ENCODE measurements at places on chromosomes 5 and 9. TPM values are rescaled to one million over a fixed set of nuclear protein-coding genes. Genes with fewer than 3 reads are reported as not detected.

Gene SPINK4
- not detected for polyA plus RNA-seq

Gene ABCA1
- polyA plus RNA-seq: 9.3 TPM

Gene PCDHB12
- 1.9 TPM for polyA plus RNA-seq

Gene CA9
- 0.99 TPM for polyA plus RNA-seq

Gene TNFAIP8
- 28.3 TPM for polyA plus RNA-seq

Gene ACTBL2
- polyA plus RNA-seq: 0.99 TPM

Gene BOD1
- polyA plus RNA-seq: 52.2 TPM

Gene VCAN
- polyA plus RNA-seq: 142 TPM

Gene ZFP37
- polyA plus RNA-seq: 0.58 TPM

Gene PDZD2
- 0.06 TPM for polyA plus RNA-seq

Gene FCN2
- polyA plus RNA-seq: not detected

Gene FAM174A
- polyA plus RNA-seq: 24.9 TPM

Gene IFNA7
- not detected for polyA plus RNA-seq

Gene NEURL1B
- polyA plus RNA-seq: 2.8 TPM

Gene CER1
- not detected for polyA plus RNA-seq

Gene SLC4A9
- 0.02 TPM for polyA plus RNA-seq

DNA sequence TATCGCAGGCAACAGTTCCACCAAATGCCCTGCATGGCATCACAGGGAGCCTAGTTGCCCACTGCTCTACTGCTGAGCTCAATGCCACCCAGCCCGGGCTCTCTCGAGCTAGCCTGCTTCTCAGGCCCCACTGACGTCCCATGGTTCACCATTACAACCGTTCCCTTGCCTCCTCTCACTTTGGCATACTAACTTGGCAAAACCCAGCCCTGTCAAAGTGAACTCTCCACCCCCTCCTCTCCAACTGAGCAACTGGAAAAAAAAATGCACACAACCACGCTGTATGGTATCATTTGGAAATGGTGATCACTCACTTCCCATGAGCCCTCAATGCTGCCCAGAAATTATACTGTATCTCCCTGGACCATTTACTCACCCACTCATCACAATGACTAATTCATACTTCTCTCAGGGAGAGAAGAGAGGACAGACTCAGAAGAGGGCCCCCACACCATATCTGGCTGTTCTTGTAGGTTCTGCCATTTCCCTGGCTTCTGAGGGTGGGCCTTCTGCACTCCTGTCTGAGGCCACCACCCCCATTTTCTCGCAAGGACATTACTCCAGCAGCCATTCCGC lies 51.4 kb upstream of the RARS1 start:
- DNase-seq: no peak

GRCh38 chr9:122186301-122186700 lies 26.6 kb downstream of the MORN5 start:
- DNase-seq: no peak

- DNase-seq: no peak
These were observed 597.3 kb upstream of the CLINT1 start for GRCh38 chr5:158456241-158456640.

- DNase-seq: no peak
These were observed 25.0 kb upstream of the AUH start for GRCh38 chr9:91386765-91387164.

- peak; percentile 92 for DNase-seq
These were observed 1.5 kb downstream of the SV2C start for GRCh38 chr5:76084496-76085242.

DNA sequence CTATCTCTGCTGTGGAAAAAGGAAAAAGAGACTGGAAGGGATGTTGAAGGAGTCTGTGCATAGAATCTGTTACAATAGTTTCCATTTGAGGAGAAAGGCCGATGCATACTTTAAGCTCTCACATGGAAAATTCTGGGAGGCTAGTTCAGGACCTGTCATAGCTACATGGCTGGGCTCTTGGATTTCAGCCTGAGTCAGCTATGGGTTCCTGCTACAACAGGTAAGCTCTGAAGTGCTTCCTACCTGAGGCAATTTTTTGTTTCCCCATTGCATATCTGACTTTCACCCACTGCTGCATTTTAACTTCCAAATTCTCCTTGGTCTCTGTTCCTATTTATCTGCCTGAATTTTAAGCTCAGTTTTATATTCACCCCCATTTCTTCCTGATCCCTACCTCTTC lies 310.7 kb downstream of the RAB3C start:
- no peak for DNase-seq

DNA sequence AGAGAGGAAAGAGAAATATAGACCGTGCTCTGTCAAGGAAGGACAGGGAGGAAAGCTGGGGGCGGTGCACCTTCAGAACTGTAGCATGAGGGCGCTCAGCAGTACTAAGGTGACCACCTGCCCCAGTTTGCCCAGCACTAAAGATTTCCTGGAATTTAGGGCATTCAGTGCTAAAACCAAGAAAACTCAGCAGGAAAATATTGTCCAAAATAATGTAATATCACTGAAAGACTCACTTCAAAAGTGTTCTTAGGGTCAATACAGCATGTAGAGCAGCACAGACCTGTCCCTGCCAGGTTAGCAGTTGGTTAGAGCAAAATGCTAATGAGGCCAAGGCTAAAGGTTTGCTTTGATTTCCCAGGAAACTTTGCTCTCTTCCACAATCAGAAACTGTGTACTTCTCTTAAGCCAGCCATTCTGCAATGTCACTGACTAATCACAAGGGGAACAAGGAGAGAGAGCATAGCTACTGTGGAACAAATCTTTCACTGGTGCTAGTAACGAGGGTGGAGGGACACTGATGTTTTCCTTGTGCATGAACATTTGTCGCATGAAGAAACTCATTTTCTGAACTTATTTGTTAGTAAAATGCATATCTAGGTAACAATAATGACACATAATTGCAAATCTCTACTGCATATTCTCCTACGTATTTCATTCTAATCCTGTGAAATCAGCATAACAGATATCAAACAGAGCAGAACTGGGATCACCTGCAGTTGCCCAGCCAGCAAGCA lies 53.0 kb upstream of the GRAMD2B start:
- DNase-seq: peak; percentile 12

GRCh38 chr9:82555031-82555430 lies 507.9 kb downstream of the RASEF start:
- no peak for DNase-seq

GRCh38 chr9:93093127-93093876 lies 2.7 kb upstream of the CARD19 start:
- DNase-seq: no peak

GRCh38 chr9:72193478-72193881 lies 44.2 kb downstream of the GDA start:
- DNase-seq: no peak

DNA sequence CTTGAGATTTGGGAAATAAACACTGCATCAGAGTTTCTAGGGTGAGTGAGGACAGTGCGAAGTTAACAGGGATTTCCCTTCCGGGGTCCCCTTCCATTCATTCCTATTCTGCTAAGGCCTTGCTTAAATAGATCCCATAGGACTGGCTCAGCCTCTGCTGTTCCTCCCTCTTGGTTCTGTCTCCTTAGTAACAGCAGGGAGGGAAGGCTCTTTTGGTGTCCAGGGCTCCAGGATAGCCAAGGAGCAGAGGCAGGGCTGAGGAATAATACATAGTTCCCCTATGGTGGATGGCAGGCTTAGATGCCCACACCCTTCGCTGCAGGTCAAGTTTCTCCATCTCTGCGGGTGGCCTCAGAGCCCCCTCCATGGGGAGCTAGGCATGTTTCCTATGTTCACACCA lies 591.7 kb downstream of the ACTL7B start:
- no peak for DNase-seq

GRCh38 chr5:174692982-174693422 lies 31.4 kb upstream of the MSX2 start:
- DNase-seq: peak; percentile 55

DNA sequence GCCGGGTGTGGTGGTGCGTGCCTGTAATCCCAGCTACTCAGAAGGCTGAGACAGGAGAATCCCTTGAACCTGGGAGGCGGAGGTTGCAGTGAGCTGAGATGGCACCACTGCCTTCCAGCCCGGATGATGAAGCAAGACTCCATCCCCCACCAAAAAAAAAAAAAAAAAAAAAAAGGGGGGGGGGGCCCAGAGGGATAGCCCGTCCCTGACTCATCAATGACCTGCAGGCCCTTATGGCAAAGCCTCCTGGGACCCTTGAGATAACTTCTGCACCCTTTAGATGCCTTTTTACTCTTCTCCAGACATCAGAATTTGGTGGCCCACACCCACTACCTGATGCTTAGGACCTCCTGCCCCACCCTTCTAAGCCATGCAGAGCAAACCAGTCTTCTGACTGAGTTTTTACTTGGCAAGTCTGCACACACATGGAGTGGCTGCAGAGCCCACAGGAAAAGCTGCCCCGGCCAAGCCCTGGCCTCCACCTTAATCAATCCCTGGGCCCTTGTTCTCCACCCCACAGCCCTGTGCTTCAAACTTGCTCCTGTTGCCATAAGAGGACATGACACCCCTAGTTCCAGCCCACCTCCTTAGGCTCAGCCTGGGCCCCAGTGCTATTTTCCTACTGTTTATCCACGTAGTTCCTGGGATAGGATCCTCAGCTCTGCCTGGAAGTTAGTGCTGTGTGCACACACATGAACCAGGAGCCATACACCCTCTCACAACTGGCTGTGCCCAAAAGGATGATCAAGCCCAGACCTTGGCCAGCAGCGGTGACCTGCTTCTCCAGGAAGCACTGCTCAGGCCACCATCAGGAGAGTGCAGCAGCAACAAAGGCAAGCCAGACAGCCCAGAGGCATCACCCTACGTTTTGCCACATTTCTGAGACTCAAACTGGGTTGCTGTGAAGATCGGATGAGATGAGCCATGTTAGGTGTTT lies 5.1 kb downstream of the MGAT1 start:
- DNase-seq: no peak

GRCh38 chr5:149639737-149640136 lies 58.4 kb downstream of the ARHGEF37 start:
- DNase-seq: peak; percentile 33

DNA sequence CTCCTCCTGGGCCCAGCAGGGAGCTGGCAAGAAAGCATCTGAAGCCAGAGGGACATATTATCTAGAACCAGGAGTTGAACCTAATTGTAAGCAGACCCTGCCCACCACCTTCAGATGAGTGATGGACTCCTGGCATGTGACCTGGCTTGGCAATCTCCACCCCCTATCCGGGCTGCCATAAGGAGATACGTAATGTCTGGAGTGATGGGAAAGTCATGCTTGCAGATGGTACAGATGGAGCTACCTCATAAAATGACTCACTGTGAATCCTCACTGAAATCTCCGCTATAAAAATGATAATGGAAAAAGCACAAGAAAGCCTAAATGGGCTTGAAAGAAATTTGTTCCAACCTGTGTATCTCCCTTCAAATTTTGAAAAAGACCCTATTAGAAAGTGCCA lies 157.5 kb downstream of the DMRT2 start:
- no peak for DNase-seq

DNA sequence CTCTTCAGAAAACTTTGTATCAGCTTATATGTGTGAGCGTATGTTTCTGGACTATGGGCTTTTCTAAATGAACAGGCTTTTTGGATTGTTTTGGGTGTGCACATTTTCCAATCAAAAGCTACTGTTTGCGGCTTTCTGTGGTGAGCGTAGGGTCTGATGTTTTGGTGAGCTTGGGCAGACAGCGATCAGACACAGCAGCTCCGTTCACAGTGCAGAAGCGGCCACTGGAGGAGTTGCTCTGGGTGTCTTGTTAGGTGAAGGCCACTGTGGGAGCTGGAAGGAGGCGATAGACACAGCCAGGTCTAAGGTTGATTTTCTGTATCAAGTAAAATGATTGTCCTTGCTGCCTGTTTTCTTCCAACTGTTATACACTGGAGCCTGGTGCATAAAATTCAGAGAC lies 11.1 kb downstream of the PRRC2B start:
- no peak for DNase-seq

- DNase-seq: no peak
These were observed 32.4 kb downstream of the LHX3 start for GRCh38 chr9:136172412-136173079.

- no peak for DNase-seq
These were observed 1002.7 kb downstream of the CDH18 start for GRCh38 chr5:18985171-18985758.

- no peak for DNase-seq
These were observed 135.5 kb downstream of the CCDC192 start for GRCh38 chr5:127838661-127839060.

DNA sequence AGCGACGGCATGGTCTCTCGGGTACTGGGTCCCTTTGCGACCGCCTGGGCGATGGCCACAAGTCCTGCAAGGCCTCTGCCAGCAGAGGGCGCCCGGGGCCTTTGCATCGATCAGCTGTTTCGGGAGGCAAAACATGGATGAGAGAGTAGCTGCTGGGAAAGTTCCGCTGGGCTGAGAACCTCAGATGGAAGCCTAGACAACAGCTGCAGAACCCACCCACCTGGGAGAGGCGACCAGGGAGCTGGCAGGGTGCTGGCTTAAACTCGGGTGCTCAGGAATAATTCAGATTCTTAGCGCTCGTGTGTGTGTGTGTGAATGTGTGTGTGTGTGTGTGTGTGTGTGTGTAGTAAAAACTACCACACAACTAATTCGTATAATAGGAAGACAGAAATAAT lies 50.0 kb downstream of the TRIM32 start:
- peak; percentile 83 for DNase-seq

DNA sequence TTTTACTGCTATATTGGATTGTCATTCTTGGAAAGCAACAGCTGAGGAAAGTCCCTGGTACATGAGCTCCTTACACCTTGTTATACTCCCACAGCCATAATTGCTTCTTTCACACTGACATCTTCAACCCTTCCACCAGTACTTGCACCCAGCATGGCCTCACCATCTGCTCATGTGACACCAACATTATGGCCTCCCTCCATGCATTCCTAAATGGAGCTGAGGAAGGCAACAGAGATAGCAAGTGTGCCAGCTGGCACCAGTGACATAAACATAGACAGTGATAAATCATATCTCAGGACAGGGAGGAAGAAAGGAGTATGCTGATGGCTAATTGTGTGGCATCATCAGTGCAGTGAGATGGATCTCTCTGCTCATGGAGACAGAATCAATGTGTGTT lies 119.5 kb downstream of the BAAT start:
- no peak for DNase-seq

DNA sequence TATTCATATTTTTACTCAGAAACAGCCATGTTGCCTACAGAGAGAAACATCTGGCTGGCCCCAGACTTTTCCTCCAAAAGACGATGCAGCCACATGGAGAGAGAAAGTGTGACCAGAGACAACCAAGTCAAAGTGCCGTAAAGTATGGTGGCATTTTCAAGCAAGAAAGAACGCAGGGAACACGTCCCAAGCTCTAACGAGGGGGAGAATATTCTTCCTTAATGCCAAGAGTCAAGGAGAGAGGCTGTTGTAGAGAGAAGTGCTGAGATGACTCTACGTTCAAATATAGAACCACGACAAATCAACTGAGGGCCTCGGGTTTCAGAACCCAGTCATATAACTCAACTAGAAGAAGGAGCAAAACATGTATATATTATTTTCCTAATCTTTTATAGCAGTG lies 55.9 kb downstream of the FNBP1 start:
- no peak for DNase-seq

DNA sequence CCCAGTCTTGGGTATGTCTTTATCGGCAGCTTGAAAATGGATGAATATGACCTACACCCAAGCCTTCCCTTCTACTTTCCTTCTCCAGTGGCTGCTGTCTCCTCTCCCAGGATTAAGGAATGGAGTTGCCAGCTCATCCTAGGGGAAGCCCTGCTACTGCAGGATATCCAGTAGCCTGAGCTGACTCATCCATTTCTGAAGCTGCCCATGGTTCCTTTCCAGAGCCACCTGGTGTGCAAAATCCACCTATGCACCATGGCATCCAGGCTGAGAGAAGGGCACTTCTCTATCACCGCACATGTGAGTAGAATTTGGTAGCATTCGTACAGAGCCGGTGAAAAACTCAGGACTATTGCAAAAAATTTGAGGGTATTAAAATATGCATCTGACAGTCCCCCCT lies 290.8 kb downstream of the YTHDC2 start:
- no peak for DNase-seq

GRCh38 chr5:173733425-173733824 lies 117.0 kb upstream of the BOD1 start:
- DNase-seq: no peak
